ENCODE measurements at places on chromosomes 16 and 17.

DNA sequence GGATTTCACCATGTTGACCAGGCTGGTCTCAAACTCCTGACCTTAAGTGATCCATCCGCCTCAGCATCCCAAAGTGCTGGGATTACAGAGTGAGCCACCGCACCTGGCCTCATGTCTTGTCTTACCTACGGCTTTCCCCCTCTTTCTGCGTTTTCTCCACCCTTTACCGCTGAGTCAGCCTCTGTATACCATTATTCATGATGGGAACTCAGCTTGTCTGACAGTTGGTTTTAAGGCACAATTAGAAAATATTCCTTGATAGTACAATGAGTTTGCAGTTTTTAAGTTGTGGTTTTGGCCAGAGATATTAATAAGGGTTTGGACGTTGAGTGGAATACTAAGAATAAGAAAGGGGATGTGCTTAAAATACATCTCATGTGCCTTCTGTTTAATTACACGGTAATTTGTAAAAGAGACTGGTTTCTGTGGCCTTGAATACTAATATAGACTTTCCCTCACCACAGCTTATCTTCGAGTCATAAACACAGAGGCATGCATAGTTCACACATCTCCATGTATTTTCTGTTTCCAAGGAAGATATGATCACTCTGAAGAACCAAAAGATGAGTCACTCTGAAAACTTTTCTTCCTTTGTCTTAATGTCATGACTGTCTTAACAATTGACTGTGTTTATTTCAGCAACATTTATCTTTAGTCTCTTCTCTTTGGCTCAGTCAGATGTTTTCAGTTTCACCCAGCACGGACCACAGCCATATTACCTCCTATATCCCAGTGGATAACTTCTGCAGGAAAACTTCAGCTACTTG is 54.4 kb downstream of the PITPNC1 start:
- no peak for DNase-seq

DNA sequence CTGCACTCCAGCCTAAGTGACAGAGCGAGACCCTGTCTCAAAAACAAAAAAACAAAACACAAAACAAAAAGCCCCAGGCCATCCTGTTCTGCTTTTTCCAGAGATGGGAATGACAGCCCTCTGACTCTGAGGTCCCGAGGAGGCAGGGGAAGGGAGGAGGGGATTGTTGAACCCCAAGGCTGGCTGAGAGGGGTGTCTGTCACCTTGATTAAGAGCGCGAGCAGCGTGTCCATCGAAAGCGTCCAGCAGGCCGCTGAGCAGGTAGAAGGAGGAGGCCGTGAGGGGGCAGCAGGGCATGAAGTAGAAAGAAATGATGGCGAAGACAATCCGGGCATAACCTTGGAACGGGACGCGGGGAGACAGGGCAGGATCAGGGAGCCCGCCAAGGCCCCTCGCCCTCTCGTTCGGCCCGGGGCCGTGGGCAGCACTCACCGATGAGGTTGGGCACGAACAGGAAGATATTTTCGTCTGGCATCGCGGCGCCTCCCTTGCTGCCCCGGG is 593 bp downstream of the CDIPT start:
- DNase-seq: peak; percentile 36

GRCh38 chr17:35799942-35800341 is 4.5 kb upstream of the MMP28 start:
- DNase-seq: peak; percentile 88

DNA sequence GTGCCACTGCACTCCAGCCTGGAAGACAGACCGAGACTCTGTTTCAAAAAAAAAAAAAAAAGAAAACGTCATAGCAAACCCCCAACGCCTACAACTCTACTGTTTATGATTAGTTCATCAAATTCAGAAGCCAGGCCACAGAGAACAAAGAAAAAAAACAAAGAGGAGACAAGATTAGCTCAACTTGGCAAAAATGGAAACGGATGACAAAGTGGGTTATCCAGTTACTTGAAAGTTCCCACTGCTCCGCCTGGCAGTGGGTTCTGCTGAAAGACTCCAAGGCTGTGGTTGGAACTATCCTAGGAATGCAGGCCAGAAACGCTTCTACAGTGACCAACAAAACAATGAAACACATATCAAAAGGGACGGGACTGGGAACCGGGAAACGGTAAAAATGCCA is 53.1 kb downstream of the MRM3 start:
- no peak for DNase-seq

GRCh38 chr17:28907709-28908475 is 5.0 kb upstream of the DHRS13 start:
- no peak for DNase-seq

GRCh38 chr16:51553910-51554309 is 402.8 kb upstream of the SALL1 start:
- no peak for DNase-seq

- no peak for DNase-seq
Measured at GRCh38 chr17:27921077-27921476, 27.9 kb upstream of the LYRM9 start.

DNA sequence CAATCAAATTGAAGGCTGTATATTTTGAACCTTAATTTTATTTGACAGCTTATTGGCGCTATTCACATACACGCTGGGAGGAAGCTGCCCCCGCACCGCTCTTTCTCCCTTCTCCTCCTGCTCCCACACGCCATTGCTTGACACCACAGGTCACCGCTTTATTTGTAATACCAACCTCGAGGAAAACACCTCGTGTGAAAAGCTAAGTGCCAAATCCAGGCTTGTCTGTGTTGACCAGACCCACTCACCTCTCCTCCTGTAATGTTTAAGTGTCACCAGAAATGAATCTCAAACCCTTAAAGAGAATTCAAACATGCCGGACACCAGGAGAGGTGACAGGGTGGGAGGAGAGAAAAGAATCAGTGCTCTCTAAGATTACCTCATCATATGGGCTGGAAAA is 331.4 kb downstream of the GRIN2A start:
- DNase-seq: no peak

- DNase-seq: no peak
Measured at GRCh38 chr17:14337596-14338079, 36.8 kb downstream of the HS3ST3B1 start.

GRCh38 chr17:64173646-64174045 is 43.7 kb upstream of the ERN1 start:
- no peak for DNase-seq

DNA sequence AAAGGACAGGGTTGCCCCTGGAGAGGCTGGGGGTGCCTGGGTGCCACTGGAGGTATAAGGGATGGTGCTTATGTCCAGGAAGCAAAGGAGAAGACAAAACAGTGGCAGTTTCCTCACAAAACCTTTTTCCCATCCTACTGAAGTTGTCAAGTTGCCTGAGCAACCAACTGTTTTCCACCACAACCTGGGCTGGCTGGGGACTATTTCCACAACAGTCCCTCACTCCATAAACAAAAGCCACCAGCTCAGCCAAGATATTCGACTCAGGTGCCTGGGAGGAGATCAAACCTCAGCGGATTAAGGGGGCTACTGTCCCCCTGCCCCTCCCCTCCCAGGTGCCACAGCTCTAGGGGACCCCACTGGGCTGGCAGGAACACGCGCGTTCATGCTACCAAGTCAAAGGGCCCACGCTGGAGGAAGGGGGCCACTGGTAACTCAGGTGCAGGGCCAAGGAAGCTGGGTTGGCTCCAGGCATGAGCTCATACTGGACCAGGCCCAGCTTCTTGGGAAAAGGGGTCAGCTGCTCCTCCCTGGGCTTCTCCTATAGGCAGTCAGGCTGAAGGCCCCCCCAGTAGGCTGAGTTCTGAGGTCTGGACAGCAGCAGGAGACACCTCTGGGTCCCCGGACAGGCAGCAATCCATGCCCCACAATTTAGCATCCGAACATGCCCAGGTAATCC is 45.7 kb upstream of the MRPS23 start:
- peak; percentile 80 for DNase-seq

DNA sequence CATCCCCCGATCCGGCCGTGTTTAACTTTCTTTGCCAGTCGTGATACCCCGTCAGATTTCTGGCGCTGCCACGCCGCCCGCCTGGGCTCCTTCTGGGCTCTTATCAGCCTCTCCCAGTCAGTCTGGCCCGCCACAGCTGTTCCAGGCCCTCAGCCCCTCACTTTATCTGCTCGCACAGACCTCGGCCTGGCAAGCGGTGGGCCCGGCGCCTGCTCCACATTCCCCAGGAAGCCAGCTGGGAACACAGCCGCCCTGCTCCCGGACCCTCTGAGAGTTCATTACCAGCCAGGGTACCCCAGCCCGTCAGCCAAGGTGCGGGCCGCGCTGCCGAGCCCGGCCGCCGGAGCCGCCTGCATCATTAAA is 157.5 kb downstream of the ZNF423 start:
- peak; percentile 69 for DNase-seq

GRCh38 chr16:8831871-8832716 is 34.5 kb downstream of the PMM2 start:
- DNase-seq: no peak

GRCh38 chr17:14777291-14777690 is 476.4 kb downstream of the HS3ST3B1 start:
- DNase-seq: no peak

- DNase-seq: no peak
Measured at GRCh38 chr16:31916056-31916488, 42.5 kb downstream of the ZNF267 start.

- no peak for DNase-seq
Measured at GRCh38 chr16:5971106-5971505, 873.5 kb upstream of the EEF2KMT start.

GRCh38 chr16:7714775-7715174 is 382.1 kb downstream of the RBFOX1 start:
- no peak for DNase-seq

GRCh38 chr16:87336434-87337240 is 19.4 kb upstream of the C16orf95 start:
- peak; percentile 9 for DNase-seq

GRCh38 chr16:71443714-71444113 is 1.9 kb upstream of the TLE7 start:
- DNase-seq: no peak

DNA sequence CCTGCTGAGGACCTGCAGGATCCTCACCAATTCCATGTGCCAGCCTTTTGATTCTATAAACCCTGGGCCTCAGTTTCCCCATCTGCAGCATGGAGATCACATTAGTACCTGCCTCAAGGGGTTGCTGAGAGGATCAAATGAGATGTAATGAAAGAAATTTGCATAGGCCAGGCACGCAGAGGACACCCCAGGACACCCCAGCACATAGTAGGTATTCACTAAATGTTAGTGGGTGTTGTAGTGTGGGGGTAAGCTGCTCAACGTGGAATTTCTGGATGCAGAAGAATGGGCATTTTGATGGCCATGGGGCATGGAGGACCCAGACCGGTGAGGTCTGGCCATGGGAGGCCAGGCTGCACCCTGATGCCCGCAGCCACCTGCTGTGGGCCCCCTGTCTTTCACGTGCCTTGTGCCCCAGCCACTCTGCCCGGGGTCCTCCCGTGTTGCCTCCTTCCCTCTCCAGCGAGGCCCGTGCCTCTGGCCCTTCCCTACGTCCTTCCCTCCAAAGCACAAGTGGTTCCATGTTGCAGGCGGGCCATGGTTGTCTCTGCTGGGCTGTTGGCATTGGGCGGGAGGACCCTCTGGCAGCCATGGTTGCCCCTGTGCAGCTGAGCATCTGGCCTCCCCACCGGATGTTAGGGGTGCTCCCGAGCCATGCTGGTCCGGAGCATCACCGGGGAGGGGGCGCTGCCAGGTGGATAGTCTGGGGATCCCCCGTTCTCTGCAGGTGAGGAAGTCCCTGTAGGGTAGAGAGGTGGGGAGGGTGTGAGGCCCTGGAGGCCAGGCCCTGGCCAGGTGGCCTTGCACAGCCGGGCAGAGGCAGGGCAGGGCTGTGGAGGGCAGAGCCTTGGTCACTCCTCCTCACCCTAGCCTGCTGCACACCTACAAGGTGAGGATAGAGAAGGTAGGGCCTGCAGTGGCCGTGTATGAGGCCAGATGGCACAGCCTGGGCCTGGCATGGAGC is 8.6 kb downstream of the MAP2K3 start:
- no peak for DNase-seq

- no peak for DNase-seq
Measured at GRCh38 chr16:57480754-57481230, 5.5 kb downstream of the DOK4 start.

GRCh38 chr17:11293480-11293879 is 52.5 kb downstream of the SHISA6 start:
- no peak for DNase-seq

DNA sequence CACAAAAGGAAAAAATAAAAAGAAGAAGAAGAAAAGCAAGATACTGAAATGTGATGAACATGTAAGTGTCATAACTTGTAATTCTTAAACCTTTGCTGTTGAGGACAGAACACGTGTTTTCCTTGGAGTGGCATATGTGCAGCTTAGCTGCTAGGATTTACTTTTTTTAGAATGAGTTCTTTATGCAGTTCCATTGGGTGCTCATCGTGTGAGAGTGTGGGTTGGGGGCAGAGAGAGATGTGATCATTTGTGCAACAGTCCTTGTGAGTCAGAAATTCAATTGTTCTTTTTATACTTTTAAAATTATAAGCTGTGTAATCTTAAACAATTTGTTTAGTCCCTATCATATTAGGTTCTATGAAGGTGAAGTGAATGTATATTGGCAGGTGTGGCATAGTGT is 5.5 kb upstream of the DHRS11 start:
- DNase-seq: no peak

All from left ventricle myocardium superior (tissue), 1 donor.